ENCODE measurements at places on chromosomes 16 and 17. TPM values are rescaled to one million over a fixed set of nuclear protein-coding genes. Genes with fewer than 3 reads are reported as not detected.
A peak's percentile ranks its signal among the peaks of the same experiment; 100 is the strongest.

DNA sequence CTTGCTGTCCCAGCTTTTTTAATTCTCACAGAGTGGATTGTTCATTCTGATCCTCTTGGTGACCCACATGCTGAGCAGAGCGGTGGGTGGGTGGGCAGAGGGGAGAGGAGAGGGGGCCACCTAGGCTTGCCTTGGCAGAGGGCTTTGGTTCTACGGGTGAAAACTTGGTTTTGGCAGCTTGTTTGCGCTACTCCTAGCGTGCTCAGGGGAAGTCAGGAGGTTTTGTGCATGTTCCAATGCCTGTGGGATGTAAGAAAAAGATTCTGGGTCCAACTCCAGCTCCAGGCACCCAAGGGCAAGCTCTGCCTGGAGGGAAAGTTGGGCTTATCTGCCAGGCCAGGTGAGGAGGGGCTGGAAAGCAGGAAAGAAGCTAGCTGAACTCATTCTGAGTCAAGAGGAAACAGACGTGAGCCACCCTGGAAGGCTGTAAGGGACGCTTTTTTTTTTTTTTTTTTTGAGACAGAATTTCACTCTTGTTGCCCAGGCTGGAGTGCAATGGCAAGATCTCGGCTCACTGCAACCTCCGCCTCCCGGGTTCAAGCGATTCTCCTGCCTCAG, 169.1 kb downstream of the WSCD1 start:
- DNase-seq, result no peak
- no peak overlapping the region for H3K4me3 ChIP-seq
- peaks cover 35% of the 10 kb centered on the region for H3K27me3 ChIP-seq
- H3K4me1 ChIP-seq, result no peaks in the 10 kb centered on the region
- no peaks in the 10 kb centered on the region for H3K36me3 ChIP-seq

DNA sequence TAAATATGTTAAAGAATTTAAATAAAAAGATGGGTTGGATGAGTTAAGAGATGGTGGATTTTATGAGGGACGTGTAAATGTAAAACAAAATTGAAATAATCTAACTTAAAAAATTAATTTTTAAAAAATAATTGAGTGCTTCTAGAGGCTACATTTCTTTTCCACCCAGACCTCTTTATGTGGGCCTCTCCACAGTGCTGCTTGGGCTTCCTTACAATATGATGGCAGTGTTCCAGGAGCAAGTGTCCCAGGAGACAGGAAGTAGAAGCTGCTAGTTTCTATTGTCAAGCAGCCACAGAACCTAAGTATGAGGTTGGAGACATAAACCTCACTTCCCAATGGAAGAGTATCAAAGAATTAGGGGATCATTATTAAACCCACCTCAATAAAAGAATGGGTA, 205.7 kb upstream of the CPHXL start:
- H3K27ac ChIP-seq, result no peak overlapping the region
- H3K4me1 ChIP-seq, result no peaks in the 10 kb centered on the region
- DNase-seq, result no peak
- H3K27me3 ChIP-seq, result no peaks in the 10 kb centered on the region

GRCh38 chr16:57071831-57072582, 20.4 kb upstream of the CPNE2 start:
- peaks cover 11% of the 10 kb centered on the region for H3K4me1 ChIP-seq
- peaks cover 34% of the 10 kb centered on the region for H3K36me3 ChIP-seq
- H3K27ac ChIP-seq, result peak overlapping the region; percentile 75
- H3K27me3 ChIP-seq, result no peaks in the 10 kb centered on the region
- H3K4me3 ChIP-seq, result no peak overlapping the region
- DNase-seq, result no peak

- no peak overlapping the region for H3K27ac ChIP-seq
- no peak overlapping the region for H3K4me3 ChIP-seq
- H3K36me3 ChIP-seq, result no peaks in the 10 kb centered on the region
- H3K27me3 ChIP-seq, result no peaks in the 10 kb centered on the region
Measured at GRCh38 chr17:31690151-31690551, 168.9 kb downstream of the COPRS start.

GRCh38 chr17:3962217-3962964, 1.8 kb downstream of the ATP2A3 start:
- peak overlapping the region; percentile 72 for H3K27ac ChIP-seq
- no peaks in the 10 kb centered on the region for H3K27me3 ChIP-seq
- peaks cover 51% of the 10 kb centered on the region for H3K4me1 ChIP-seq

DNA sequence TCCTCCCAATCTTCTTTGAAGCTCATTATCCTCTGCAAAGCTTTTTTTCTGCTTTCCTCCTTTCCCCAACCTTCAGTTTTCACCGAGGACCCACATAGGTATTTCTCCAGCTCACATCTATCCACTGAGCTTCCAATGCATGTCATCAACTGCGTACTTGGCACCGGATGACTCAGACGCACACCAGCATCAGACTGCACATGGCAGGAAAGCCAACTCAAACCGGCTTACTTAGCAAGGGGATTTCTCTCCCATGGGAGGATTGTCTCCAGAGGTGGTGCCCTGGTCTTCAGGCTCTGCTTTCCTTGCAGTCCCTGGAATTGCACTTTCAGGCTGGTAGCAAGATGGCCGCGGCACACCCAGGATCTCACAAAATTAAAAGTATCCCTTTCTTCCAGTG, 1.7 kb upstream of the AKTIP start:
- peaks cover 50% of the 10 kb centered on the region for H3K4me1 ChIP-seq
- H3K4me3 ChIP-seq, result peak overlapping the region; percentile 84
- no peaks in the 10 kb centered on the region for H3K27me3 ChIP-seq
- H3K36me3 ChIP-seq, result peaks cover 5% of the 10 kb centered on the region
- DNase-seq, result peak; percentile 60
- H3K27ac ChIP-seq, result peak overlapping the region; percentile 96

DNA sequence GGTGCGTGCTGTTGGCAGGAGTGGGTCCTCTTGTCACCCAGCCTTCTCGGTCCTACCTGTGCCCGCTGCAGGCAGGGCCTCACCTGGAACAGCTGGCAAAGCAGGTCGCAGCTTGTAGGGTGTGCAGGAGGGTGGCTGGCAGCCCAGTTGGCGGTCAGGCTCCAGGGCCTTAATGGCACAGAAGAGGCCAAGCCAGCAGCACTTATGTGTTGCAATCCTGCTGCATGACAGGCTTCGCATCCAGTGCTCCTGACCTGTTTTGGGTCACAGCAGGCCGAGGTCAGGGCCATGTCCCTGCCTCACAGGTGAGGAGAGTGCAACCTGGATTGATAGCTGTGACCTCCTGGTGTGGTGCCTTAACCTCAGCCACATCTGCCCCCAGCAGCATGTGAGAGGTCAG, 31.9 kb downstream of the ZC3H18 start:
- H3K27me3 ChIP-seq, result no peaks in the 10 kb centered on the region
- H3K4me3 ChIP-seq, result no peak overlapping the region
- no peak overlapping the region for H3K27ac ChIP-seq
- DNase-seq, result no peak
- H3K4me1 ChIP-seq, result peaks cover 4% of the 10 kb centered on the region

DNA sequence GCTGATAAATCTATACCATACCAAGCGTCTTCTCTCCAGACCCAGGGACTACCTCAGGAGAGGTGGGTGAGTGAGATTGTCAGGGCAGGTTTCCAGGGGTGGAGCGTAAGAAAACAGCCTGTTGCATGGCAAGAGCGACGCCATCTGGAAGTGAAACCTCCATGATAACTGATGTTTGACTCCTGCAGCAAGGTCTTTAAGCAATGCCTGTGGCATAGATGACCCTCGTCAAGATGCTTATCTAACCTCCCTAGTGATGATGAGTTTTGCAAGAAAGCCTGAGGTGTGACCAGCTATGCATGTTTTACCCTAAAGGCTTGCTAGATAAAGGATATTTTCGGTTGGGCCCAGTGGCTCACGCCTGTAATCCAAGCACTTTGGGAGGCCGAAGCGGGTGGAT, 71.6 kb downstream of the GSG1L start:
- H3K27ac ChIP-seq, result no peak overlapping the region
- no peak overlapping the region for H3K4me3 ChIP-seq
- H3K4me1 ChIP-seq, result peaks cover 13% of the 10 kb centered on the region
- no peak for DNase-seq

- H3K36me3 ChIP-seq, result no peaks in the 10 kb centered on the region
- H3K27me3 ChIP-seq, result peaks cover 1% of the 10 kb centered on the region
- no peak overlapping the region for H3K4me3 ChIP-seq
- DNase-seq, result no peak
Measured at GRCh38 chr17:78915872-78916632, 9.1 kb downstream of the TIMP2 start.

- H3K36me3 ChIP-seq, result peaks cover 11% of the 10 kb centered on the region
- H3K4me1 ChIP-seq, result peaks cover 44% of the 10 kb centered on the region
- no peaks in the 10 kb centered on the region for H3K27me3 ChIP-seq
- no peak for DNase-seq
- no peak overlapping the region for H3K4me3 ChIP-seq
Measured at GRCh38 chr17:77160091-77160874, 19.5 kb downstream of the SEC14L1 start.

DNA sequence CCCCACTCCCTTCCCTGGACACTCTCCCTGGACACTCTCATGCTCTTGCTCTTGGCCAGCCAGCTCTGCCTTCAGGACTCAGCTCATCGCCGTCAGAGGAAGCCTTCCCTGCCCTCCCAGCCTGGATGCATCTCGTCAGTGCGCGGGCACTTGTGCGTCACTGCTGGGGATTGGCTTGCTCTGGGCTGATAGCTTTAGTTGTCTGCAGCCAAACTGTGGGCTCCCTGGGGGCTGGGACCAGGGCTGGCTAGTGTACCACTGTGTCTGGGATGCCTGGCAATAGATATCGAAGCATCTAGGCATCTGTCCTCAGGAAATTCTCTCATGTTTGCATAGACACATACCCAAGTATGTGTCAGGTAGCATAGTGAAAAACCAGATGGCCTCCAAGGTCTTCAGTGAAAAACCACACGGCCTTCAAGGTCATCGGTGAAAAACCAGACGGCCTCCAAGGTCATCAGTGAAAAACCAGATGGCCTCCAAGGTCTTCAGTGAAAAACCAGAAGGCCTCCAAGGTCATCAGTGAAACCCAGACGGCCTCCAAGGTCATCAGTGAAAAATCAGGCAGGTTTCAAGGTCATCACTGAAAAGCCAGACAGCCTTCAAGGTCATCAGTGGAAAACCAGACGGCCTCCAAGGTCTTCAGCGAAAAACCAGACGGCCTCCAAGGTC, 72.0 kb downstream of the CMIP start:
- H3K4me1 ChIP-seq, result peaks cover 19% of the 10 kb centered on the region
- no peaks in the 10 kb centered on the region for H3K27me3 ChIP-seq
- H3K36me3 ChIP-seq, result peaks cover 2% of the 10 kb centered on the region
- no peak overlapping the region for H3K27ac ChIP-seq
- H3K4me3 ChIP-seq, result no peak overlapping the region

- H3K4me1 ChIP-seq, result peaks cover 29% of the 10 kb centered on the region
- no peaks in the 10 kb centered on the region for H3K27me3 ChIP-seq
- H3K36me3 ChIP-seq, result no peaks in the 10 kb centered on the region
Measured at GRCh38 chr17:83195330-83196023, 116.1 kb downstream of the METRNL start.

- no peaks in the 10 kb centered on the region for H3K27me3 ChIP-seq
- DNase-seq, result no peak
- peaks cover 14% of the 10 kb centered on the region for H3K36me3 ChIP-seq
- peak overlapping the region; percentile 99 for H3K27ac ChIP-seq
- peaks cover 84% of the 10 kb centered on the region for H3K4me1 ChIP-seq
Measured at GRCh38 chr16:87957296-87958094, 6.3 kb downstream of the BANP start.

DNA sequence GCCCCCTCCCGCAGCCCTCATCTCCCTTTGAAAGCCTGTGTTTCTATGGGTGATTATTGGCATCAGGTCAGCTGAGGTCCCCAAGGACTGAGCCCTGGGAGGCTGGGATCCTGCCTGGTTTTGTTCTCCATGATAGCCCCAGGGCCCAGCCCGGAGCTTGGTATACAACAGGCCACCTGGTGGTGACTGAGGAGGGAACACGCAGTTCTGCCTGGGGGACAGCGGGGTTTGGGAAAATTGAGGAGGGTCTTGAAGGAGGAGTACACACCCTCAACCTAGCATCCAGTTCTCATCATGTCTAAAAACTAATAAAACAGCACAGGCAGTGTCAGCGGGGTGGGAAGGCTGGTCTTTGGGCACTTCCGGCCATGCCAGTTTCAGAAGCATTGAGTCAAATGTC, 335.1 kb downstream of the CPPED1 start:
- H3K36me3 ChIP-seq, result no peaks in the 10 kb centered on the region
- H3K4me1 ChIP-seq, result no peaks in the 10 kb centered on the region
- no peaks in the 10 kb centered on the region for H3K27me3 ChIP-seq
- no peak overlapping the region for H3K27ac ChIP-seq
- no peak for DNase-seq
- H3K4me3 ChIP-seq, result no peak overlapping the region

DNA sequence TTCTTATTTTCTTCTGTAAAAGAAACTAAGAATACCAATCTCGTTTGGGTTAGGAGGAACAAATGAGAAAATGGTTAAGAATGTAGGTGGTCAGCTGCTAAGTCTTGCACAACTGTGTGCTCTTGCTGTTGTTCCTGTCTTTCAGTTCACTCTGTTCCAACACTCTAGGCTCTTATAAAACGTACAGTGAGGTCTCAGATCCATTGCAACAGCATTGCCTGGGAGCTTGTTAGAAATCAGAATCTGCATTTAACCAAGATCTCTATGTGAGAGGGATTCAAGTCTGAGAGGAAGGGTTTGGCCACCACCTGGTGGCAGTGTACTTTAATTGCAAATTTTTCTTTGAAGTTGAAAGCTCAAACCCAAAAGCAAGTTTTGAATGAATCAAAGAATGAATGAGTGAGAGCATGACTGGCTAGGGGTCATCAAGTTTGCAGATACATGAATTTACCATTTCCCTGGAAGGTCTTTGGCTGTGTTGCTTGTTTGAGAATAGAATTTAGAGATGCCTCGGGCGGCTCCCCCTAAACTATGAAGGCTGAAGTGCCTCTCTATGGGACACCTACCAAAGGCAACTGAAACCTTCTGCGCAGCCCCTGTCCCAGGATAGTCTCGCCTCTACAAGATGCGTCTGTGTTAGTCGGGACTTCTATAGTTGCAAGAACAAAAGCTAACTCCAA, 2.5 kb downstream of the ALOX15B start:
- peaks cover 22% of the 10 kb centered on the region for H3K27me3 ChIP-seq
- no peaks in the 10 kb centered on the region for H3K36me3 ChIP-seq
- no peaks in the 10 kb centered on the region for H3K4me1 ChIP-seq
- H3K4me3 ChIP-seq, result no peak overlapping the region

GRCh38 chr16:81907681-81908080, 103.6 kb downstream of the SDR42E1 start:
- H3K27ac ChIP-seq, result no peak overlapping the region
- no peaks in the 10 kb centered on the region for H3K27me3 ChIP-seq
- H3K4me3 ChIP-seq, result no peak overlapping the region
- H3K4me1 ChIP-seq, result no peaks in the 10 kb centered on the region

SKAP1 gene
- 71.7 TPM for total RNA-seq

GLOD4 gene
- total RNA-seq, result 66.5 TPM

QRICH2 gene
- 1.1 TPM for total RNA-seq

NAE1 gene
- 126 TPM for total RNA-seq

NOL3 gene
- total RNA-seq, result 20.1 TPM

KRT33B gene
- not detected for total RNA-seq

FAM20A gene
- not detected for total RNA-seq

PIGS gene
- 38.6 TPM for total RNA-seq

LCAT gene
- 10.1 TPM for total RNA-seq

TNFRSF17 gene
- total RNA-seq, result not detected

C1QTNF8 gene
- not detected for total RNA-seq
